SK-N-SH (cell line): ENCODE measurements at places on chromosomes 3 and 15.

DNA sequence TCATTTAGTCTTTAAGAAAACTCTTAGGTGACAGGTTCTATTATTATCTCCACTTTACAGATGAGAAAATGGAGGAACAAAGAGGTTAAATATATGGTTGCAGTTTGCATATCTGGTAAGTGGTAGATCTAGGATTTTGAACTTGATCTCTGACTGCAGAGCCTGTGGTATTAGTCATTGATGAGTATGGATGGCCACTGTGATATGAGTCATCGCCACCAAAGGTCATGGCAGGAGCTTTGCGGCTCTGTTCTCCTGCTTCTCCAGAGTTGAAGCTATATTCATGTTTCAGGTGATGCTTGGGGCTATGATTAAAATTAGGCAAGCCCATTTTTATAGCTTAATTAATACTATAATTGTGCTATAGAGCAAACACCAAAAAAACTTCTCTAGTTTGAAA is 306.2 kb upstream of the DPPA4 start:
- 0 out of 2 replicates have a peak overlapping the region, but pooled peaks have one; percentile 15 for H3K27ac ChIP-seq
- no peak for DNase-seq
- no peaks in the 10 kb centered on the region for H3K27me3 ChIP-seq
- 0 out of 2 replicates have a peak, but pooled peaks cover 3% of the 10 kb centered on the region for H3K4me1 ChIP-seq

- no peak overlapping the region for H3K27ac ChIP-seq
- no peak for DNase-seq
- no peaks in the 10 kb centered on the region for H3K27me3 ChIP-seq
- peaks cover 5% of the 10 kb centered on the region; the same call in 1 of the 2 replicates for H3K36me3 ChIP-seq
Observed at GRCh38 chr3:141969711-141970110, 93.3 kb downstream of the ATP1B3 start.

DNA sequence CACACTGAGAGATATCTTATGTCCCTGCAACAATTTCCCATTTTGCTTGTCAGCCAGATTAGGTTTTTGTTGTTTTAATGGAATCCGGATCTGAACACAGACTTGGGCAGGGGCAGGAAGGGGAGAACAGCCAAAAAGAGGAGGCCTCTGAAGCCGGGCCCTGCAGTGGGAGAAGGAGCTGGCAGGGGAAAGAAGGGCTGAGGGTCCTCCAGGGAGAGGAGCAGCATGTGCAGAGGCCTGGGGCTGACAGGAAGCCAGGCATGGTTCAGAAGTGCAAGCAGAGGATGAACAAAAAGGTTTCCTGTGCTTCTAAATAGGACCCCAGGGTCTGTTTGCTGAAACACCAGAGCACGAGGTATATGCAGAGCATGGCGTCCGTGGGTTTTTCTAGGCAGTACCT is 49.1 kb upstream of the POMGNT2 start:
- no peak for DNase-seq
- H3K4me3 ChIP-seq = no peak overlapping the region
- no peak overlapping the region for H3K27ac ChIP-seq
- no peaks in the 10 kb centered on the region for H3K36me3 ChIP-seq
- peaks cover 6% of the 10 kb centered on the region; the same call in 1 of the 2 replicates for H3K27me3 ChIP-seq

- H3K36me3 ChIP-seq = no peaks in the 10 kb centered on the region
- H3K4me1 ChIP-seq = no peaks in the 10 kb centered on the region
- DNase-seq = no peak
Observed at GRCh38 chr3:111385971-111386495, 156.0 kb upstream of the CD96 start.

- no peak overlapping the region for H3K27ac ChIP-seq
- no peaks in the 10 kb centered on the region for H3K4me1 ChIP-seq
- DNase-seq = no peak
- no peaks in the 10 kb centered on the region for H3K27me3 ChIP-seq
Observed at GRCh38 chr15:40270246-40270995, 12.4 kb downstream of the ANKRD63 start.

- no peak for DNase-seq
- peaks cover 6% of the 10 kb centered on the region for H3K4me1 ChIP-seq
- H3K36me3 ChIP-seq = no peaks in the 10 kb centered on the region
- no peaks in the 10 kb centered on the region for H3K27me3 ChIP-seq
Observed at GRCh38 chr3:2525968-2526367, 427.3 kb downstream of the CNTN4 start.

- no peak overlapping the region for H3K27ac ChIP-seq
- no peak for DNase-seq
- peaks cover 4% of the 10 kb centered on the region; the same call in 1 of the 2 replicates for H3K36me3 ChIP-seq
- H3K4me3 ChIP-seq = no peak overlapping the region
Observed at GRCh38 chr3:57683286-57683685, 9.6 kb downstream of the DENND6A start.
